T-helper 2 cell (primary cell): ENCODE measurements at places on chromosomes 4 and X.

GRCh38 chr4:42151568-42152506 is 618 bp downstream of the BEND4 start:
- peak; percentile 20 for DNase-seq

DNA sequence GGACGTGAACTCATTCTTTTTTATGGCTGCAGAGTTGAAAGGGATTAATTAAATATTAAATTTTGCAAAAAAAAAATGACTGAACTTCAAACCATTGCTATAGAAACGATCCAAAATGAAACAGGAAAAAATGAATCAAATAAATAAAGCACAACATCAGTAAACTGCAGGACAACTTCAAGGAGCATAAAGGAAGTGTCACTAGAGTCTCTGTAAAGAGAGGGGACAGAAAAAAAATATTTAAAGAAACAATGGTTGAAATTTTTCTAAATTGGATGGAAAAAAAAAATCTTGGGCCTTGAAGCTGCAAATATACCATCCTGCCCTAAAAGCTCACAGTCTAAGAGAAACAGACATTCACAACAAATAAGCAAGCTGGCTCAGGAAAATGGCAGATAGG is 339.3 kb upstream of the INTU start:
- no peak for DNase-seq

- no peak for DNase-seq
Measured at GRCh38 chr4:66629927-66630326, 915.4 kb downstream of the CENPC start.

DNA sequence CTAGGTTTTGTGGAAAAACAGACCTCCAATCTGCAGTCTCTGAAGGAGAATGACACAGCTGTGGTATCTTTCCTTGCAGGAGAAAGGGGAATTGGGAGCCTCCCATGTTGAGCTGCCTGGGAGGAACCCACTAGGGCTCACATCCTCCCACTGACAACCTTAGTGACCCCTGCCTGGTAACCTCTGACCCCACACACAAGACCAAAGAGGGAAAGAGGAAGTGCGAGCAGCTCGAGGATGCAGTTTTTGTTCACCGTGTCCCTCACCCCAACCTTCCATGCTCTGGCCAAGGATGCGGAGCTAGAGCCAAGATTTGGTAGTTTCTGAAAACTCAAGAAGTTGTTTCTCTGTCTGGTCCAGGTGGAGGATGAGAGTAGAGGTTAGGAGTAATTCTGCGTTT is 5.4 kb upstream of the ZXDA start:
- no peak for DNase-seq

GRCh38 chr4:136768925-136769275 is 763.4 kb downstream of the PCDH18 start:
- no peak for DNase-seq

- peak; percentile 6 for DNase-seq
Measured at GRCh38 chr4:138919094-138919936, 96.3 kb upstream of the NOCT start.

DNA sequence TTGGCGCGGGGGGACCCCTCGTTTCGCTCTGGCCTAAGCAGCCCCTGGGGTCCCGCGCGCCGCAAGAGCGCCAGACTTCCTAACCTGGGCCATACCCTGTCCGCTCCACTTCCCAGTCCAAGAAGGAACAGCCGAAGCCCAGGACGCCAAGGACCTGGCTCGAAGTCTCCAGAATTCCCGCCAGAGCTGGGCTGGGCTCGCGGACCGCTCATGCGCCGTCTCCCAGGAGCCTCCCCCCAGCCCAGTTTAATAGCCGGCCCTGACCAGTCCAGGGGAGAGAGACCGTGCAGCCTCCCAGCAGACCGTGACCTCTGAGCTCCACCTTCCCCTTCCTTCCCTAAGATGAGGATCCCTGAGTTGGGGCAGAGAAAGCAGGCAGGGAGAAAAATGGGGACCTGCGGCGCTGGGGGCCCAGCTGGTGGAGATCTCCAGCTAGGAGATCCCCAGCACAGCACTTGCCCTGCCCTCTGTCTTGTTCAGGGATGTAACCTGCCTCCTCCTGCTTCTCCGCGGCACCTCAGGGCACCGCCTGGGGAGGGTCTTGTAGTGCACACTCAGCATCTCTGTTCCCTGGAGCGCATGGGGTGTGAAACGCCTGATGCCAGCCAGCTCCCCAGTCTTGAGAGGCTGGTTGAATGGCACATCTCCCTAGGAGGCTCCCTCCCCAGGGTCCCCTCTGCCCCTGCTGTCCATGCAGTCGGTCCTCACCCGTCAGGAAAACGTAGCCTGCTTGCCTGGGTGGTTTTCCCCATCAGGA is 1.2 kb upstream of the LETM1 start:
- no peak for DNase-seq

- DNase-seq = no peak
Measured at GRCh38 chr4:76997532-76997931, 48.0 kb downstream of the SEPTIN11 start.

DNA sequence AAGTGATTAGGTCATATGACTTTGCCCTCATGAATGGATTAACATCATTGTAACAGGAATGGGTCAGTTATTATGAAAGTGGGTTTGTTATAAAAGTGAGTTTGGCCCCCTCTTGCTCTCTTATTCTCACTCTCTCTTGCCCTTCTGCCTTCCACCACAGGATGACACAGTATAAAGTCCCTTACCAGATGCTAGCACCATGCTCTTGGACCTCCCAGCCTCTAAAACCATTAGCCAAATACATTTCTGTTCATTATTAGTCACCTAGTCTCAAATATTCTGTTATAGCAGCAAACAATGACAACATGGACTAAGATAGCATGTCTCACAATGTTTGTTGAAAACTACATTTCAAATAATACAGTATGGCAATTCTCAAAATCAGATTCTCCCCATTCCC is 59.7 kb downstream of the RWDD4 start:
- no peak for DNase-seq

GRCh38 chr4:127856196-127856812 is 24.4 kb upstream of the PLK4 start:
- no peak for DNase-seq

DNA sequence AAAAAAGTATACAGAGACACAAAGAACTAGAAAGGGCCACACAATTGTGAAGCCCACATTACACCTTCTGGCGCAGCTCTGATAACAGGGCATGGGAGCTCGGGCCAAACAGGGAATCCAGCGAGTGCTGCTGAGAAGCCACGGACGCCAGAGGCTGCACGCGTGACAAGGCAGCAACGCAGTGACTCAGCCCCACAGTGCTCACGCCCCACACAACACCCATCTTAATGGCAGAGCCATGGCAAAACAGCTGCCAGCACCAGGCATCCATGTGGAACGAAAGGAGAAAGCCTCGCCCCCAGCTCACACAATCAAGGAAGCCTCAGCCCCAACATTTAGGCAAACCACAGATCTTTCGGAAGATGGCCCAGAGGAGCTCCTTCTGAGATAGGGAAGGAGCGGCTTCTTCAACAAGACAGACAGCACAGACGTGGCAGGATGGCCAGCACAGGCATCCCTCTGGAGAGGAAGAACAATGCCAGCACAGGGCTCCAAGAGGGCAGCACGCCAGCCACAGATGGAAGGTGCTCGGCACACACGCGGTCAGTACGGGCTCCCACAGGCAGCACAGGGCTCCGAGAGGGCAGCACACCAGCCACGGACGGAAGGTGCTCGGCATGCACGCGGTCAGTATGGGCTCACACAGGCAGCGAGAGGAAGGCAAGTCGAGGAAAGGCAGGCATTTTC is 33.1 kb downstream of the GAK start:
- no peak for DNase-seq
